ENCODE measurements at places on chromosomes 12 and 14.

- no peak for DNase-seq
Observed at GRCh38 chr14:95660651-95661515, 25.3 kb upstream of the TCL1B start.

GRCh38 chr12:68113644-68114043 is 45.9 kb downstream of the IFNG start:
- DNase-seq: no peak

- no peak for DNase-seq
Observed at GRCh38 chr12:110813756-110814155, 33.0 kb upstream of the CCDC63 start.

GRCh38 chr12:76919383-76920171 is 40.8 kb upstream of the CSRP2 start:
- no peak for DNase-seq

DNA sequence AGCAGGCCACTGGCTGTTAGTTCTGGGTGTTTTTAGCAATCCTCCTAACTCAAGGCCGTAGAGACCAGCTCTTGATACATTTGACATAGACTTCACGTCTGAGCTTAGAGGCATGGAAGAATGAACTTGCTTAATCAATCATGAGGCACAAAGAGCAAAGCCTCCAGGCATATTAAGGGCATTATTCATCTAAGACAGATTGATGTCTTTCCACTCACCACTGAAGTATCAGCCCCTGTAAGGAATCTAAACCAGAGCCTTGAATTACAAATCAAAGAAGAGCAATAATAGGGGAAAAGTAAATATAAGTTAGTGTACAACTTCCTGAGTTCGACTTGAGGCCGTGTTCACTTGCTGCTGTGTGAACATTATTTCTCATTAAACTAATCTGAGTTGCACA is 1470.7 kb downstream of the AACS start:
- DNase-seq: no peak

DNA sequence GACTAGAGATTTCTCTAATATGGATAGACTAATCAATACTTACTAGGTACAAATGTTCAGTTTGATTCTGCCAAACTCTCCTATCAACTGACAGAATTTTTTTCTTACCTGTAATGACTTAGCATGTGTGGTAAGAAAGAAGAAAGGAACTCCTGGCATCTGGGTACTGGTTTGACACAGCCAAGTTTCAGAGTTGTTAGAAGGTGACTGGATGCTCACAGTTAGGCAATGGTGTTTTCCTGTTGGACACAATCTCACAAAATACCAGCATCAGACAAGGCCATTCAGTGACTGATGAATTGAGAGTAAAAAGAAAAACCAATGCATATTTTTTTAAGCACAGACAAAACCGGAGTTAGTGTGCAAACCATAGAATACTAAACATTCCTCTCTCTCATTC is 4.2 kb downstream of the MUCL1 start:
- no peak for DNase-seq

GRCh38 chr14:95495076-95495475 is 21.4 kb downstream of the SYNE3 start:
- DNase-seq: no peak

DNA sequence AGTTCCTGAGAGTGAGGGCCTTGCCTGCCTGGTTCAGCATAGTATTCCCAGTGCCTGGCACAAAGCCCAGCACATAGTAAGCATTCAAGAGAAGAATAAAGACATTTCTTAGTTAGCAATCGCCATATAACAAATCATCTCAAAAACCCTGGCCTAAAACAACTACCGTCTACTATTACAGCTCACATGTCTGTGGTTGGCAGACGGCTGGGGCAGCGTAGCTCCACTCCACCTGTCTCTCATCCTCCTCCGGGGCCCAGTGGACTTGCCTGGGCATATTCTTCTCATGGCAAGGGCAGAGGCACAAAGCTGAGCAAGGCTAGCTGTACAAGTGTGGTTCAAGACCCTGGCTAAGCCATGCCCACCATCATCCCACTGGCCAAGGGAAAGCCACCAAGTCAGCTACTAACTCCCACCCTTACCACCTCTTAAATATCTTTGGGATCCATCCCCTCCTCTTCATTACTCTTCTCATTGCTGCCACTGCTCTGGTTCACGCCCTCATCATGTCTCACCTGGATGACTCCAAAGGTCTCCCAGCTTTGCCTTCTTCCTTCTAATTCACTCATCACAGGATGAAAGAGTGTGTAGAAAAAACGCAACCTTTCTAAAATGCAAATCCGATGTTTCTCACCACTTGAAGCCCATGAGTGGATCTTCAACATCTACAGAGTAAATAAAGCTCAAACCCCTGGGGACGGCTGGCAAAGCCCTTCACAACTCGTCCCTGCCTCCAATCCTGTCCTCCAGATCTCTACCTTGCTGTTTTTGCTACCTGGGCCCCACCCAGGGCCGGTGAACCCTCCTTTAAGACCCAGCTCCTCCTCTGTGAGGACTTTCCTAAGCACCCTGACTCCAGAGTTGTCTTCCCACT is 10.4 kb downstream of the TMEM229B start:
- DNase-seq: no peak

DNA sequence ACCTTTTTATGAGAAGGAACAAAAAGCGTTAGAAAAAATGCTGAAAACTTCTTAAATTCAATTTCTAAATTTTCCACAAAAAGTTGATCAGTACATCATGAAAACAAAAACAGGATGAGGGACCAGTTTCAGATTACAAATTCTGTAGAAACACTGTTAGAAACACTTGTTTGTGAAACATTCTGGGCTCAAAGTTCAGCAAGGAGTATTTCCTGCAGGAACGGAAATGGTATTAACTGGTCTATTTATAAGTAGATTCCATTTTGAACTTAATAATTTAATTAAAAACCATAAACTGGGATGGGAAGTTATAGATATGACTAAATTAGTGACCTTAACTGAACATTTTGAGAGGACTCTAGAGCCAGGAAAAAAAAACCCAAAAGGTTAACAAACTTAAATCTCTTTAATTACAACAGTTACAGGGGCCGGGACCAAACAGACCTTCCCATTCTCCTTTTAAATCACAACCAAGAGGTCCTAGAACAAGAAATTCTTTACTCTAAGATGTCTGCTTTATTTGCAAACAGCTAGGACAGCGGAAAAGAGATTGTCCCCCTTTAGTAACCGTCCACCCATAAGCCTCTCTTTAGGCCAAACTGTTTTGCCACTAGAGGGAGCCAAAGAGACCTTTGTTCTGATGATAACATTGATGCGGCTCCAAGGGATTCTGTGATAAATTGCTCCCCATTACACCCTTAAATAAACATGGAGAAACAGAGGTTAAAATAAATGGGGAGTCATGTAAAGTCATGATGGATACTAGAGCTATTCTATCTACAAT is 69.0 kb upstream of the RERGL start:
- DNase-seq: no peak

GRCh38 chr12:78767264-78767981 is 97.2 kb upstream of the SYT1 start:
- no peak for DNase-seq

DNA sequence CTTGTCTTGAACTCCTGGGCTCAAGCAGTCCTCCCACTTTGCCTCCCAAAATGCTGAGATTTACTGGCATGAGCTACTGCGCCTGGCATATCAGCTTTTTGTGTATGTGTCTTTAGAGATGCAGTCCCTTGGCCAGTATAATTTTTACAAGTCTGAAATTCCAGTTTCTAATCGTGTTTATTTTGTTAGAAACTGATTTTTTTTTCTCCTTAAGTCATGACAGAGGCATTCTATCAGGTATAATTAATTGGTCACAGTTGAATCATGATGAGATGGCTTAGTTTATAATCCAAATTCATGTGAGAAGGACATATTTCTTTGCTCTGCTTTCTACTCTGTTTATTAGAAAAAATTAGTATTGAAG is 98.9 kb downstream of the PCNX1 start:
- DNase-seq: no peak

- DNase-seq: no peak
Observed at GRCh38 chr14:59707778-59708561, 131.4 kb upstream of the CCDC175 start.

DNA sequence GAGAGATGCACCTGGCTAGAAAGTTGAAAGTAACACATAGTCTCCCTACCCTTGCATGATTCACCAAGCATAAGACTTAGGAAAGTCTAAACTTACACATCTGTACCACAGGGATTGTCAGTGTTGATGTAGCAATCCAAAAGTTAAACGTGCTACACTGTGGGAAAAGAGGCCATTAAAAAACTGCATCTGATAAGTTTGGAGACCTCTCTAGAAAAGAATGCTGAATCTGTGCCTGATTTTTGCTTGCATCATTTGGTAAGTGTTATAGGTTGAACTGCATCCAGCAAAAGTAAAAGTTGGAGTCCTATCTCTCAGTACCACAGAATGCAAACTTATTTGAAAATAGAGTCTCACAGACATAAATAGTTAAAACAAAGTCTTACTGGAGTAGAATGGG is 126.6 kb downstream of the SLC6A15 start:
- no peak for DNase-seq

DNA sequence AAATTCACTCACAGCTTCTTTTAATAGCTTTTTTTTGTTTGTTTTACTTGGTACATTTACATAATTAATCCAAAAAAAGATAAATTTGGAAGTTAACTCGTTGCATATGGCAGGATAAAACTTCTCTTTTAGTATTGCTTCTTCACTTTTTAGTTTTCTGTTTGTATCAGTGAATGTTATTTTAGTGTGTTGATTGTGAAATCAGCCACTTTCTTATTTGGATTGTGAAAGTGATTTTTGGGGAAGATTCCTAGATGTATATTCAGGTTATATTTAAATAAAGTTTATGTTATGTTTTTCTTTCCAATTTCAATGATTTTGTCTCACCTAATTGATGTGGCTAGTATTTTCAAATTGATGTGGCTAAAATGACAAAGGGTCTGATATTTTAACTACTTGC is 693.9 kb upstream of the MGAT4C start:
- DNase-seq: no peak

- DNase-seq: no peak
Observed at GRCh38 chr14:105312973-105313372, 1.6 kb upstream of the PACS2 start.

DNA sequence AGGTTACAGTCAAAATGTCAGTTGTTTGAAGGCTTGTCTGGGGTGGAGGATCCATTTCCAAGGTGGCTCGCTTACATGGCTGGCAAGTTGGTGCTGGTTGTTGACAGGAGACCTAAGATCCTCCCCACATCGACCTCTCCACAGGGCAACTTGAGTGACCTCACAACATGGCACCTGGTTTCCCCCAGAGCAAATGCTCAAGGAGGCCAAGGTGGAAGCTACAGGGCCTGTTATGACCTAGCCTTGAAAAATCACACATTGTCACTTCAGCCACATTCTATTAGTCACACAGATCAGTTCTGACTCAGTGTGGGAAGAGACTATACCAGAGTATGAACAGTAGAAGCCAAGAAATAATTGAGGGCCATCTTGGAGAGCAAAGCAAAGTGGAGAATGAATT is 11.3 kb upstream of the GNG2 start:
- DNase-seq: no peak

- no peak for DNase-seq
Observed at GRCh38 chr14:105123981-105124765, 44.4 kb downstream of the JAG2 start.

DNA sequence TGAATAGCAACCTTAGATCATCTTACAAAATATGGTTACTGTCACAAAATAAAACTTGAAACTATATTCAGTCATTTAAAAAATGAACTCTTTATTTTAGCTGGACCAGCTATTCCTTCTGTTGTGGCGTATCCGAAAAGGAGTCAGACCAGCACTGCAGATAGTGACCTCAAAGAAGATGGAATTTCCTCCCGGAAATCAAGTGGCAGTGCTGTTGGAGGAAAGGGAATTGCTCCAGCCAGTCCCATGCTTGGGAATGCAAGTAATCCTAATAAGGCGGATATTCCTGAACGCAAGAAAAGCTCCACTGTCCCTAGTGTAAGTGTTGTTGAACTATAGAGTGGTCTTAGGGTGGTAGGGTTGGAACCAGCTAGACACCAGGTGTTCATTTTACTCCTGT is 47.7 kb downstream of the CKB start:
- DNase-seq: no peak

- DNase-seq: no peak
Observed at GRCh38 chr12:105910030-105910429, 228.7 kb downstream of the NUAK1 start.

GRCh38 chr12:67727702-67728666 is 79.4 kb downstream of the DYRK2 start:
- no peak for DNase-seq
